ENCODE measurements at places on chromosomes 12 and 14.

GRCh38 chr14:50677527-50678063 is 9.5 kb upstream of the SAV1 start:
- DNase-seq: no peak

- DNase-seq: no peak
Measured at GRCh38 chr12:6852651-6853354, 853 bp downstream of the USP5 start.

- no peak for DNase-seq
Measured at GRCh38 chr12:68806488-68807237, 1.3 kb upstream of the MDM2 start.

GRCh38 chr14:32565256-32565655 is 236.2 kb downstream of the AKAP6 start:
- no peak for DNase-seq

DNA sequence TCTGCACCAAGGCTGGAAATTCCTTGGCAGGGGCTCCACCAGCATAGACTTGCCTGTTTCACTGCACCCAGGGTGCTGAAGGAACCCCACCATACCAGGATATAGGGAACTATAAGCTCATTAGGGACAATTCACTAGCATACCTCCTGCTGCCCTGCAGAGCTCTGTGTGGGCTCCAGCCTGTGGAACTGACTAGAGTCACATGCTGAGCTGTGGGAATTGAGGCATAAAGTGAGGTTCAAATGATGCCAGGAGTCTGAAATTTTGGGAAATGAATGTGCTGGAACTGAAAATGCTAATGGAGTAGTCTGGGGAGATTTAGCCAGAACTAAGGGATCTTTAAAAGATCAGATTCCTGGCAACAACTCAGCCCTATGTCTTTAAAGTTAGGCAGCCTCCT is 7.3 kb upstream of the EMP1 start:
- DNase-seq: no peak

GRCh38 chr14:81337073-81337472 is 63.1 kb downstream of the STON2 start:
- DNase-seq: no peak

GRCh38 chr12:103105971-103106597 is 148.6 kb downstream of the ASCL1 start:
- DNase-seq: no peak

DNA sequence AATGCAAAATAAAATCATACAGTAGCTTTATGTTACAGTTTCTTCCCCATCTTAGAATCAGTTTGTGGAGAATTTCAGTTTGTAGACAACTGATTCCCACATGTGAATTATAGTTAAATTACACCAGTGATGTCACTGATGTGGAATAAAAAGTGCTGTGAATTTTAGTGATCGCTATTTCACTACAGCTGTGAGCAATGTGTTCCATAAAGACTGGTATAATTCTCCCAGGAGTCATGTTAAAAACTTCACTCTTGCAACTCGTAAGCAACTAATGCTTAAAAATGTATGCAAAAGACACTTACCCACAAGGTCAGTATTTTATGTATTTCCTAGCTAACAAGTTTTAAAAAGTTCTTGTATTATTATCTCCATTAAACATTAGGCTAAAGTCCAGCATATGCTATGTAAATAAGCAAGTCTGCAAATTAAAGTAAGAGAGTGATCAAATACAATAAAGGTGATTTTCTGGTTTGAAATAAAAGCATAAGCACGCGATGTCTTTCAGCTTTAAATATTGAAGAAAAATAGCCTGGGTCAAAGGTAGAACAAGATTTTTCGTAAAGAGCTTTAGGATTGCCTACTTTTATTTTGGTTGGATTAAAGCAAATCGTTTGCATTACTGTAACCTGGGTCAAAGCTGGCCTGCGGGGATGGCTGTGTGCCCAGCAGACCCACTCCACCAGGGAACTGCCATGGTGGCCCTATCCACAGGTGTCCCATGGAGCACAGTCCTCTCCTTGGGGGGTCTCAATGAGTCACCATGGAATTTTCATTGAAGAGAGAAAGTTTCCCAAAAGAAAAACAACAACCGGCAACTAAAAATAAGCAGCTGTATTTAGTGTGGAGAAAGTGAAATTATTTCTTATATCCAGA is 12.7 kb upstream of the LRIG3 start:
- DNase-seq: no peak

DNA sequence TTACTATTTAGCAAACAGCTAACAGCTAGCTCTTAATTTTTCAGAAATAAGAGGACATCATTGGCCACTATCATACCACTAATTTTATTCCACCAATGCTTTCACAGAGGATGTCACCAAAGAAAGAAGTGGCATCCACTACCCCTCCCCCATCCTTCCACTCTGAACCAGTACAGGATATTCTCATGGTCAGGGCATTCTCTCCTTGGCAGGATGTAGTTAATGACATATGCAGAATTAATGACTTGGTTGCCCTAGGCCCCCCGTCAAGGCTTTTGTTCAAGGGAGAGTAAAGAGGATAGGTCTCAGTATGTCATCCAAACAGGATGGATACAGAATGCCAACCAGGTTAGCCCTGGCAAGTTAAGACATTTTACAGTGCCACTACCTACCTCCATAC is 18.9 kb upstream of the NUP107 start:
- no peak for DNase-seq

DNA sequence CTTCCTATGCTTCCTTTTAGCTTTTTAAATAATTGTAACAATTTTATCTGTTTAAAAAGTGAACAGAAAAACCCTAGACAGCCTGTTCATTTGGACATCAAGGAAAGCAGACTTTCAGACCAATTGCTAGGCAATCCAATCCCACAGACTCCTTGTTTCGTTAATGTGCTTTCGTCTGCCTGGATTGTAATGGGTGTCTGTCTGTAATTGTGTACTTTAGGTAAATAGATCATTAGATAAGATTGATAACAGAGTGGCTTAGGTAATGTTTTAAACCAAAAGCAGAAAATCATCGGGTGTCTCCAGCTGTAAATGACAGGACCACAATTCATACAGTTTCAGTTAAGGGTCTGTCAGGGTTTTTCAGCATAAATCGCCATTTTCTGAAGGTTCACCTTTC is 19.6 kb downstream of the CCDC60 start:
- DNase-seq: no peak

- no peak for DNase-seq
Measured at GRCh38 chr14:65993103-65993502, 493.1 kb upstream of the CCDC196 start.

DNA sequence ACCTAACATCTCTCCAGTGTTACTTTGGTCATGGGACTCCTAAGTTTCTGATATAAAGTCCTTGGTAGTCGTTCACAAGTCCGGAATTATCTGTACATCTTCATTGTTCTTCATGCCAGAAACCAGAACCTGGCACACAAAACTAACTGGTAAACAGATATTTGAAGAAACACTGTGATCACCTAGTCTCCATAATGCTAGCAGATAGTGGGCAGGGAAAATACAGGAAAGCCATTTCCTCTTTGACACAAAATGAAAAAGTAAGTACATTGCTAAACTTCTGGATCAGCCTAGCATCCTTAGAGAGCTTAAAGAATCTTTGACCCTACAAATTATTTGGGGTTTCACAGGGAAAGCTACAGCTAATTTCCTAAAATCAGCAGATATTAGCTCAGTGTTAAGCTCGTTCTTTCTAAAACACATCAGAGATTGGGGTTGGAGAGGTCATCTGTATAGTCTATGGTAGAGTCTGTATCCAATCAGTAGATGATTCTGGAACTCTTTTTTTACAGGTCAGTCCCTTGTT is 4.8 kb downstream of the DDIT3 start:
- DNase-seq: no peak

DNA sequence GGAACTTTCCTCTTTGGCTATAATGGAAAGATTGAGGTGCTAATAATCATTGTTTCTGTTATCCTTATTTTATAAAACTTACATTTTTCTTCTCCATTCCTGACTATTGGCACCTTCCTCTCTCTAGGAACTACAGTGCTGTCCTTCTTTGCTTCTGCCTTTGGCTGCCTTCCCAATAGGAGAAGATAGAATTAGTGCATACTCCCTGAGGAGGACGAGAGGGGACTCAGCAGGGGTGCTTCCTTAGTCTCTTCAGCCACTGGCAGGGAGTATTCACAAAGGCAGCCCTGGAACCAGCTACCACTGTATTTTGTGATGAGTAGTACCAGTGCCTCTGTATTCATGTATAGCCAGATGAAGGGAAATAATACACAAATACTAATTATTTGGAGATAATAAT is 208.5 kb downstream of the FOXG1 start:
- DNase-seq: no peak

DNA sequence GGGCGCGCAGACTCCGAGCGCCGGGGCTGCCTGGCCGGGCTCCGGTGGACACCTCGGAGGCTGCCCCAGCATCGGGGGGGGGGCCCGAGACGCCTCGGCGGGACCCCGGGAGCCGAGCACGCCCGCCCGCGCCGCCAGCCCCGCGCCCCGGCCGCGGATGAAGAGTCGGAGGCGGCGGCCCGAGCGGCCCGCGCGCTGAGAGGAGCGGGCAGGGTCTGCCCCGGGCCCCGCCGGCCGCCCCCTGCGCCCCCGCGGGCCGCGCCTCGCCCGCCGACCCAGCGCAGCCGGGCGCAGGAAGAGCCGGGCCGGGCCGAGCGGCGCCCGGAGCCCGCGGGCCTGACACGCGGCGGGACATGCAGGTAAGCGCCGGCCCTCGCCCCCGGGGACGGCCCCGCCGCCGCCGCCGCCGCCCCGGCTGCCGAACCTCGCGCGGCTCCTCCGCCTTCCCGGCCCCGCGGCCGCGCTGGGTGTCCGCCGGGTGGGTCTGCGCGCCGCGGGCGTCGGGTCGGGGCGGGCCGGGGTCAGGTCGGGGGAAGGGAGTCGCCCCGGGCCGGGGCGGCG is 63.7 kb downstream of the FBXL14 start:
- DNase-seq: peak; percentile 25

DNA sequence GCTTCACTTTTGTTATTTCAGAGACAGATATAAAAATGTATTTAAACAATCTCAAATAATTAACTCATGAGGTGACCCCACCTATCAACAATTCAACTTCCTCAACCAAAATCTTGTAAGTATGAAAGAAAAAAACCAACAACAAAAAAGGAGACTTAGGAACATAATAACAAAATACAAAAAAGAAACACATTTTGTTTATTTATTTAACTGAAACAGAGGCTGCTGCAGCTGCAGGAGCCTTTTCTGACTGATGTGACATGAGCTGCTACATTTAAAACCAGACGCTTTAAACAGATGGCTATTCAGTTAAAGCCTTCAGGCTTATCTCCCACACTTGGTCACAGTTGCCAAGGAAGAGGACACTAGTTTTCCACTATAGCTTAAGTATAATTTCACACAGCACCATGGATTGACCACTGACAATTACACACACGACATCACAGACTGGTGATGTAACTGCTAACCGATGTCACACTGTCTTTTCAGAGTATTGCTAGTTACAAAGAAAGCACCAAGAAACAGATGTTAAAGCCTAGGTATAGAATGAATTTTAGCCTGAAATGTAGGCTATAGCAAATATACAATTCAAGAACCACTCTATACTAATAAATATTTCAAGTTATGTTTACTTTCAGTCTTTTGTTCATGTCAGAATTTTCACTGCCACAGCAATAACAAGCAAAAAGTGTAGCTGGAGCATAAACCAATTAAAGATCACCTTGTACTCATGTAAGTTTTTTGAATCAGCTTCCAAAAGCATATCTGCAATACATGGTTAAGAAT is 113.0 kb downstream of the MED13L start:
- DNase-seq: no peak

GRCh38 chr12:96239711-96240635 is 45.8 kb downstream of the ELK3 start:
- DNase-seq: no peak

- DNase-seq: no peak
Measured at GRCh38 chr12:84077679-84078078, 834.9 kb downstream of the SLC6A15 start.

DNA sequence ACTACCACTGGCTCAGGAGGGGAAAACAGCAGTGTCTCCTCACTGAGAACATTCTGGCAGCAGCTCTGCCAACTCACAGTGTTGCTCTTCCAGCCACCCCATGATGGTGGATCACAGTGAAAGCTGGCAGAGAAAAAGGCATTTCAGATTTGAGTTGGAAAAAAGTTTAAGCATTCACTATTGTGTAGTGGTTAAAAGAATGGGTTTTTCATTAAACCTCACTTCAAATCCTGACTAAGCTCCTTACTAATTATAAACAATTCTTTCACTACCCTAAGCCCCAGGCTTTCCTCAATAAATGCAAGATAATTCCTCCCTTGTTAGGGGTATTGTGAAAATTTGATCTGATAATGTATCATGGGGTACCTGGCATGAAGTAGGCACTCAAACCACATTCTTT is 518.1 kb downstream of the SNAPC1 start:
- DNase-seq: no peak
